ENCODE measurements at places on chromosomes 11 and 22.

- no peak for DNase-seq
Observed at GRCh38 chr11:3198815-3199214, 19.8 kb downstream of the MRGPRG start.

- no peak for DNase-seq
Observed at GRCh38 chr11:1054143-1055108, 17.9 kb upstream of the MUC6 start.

DNA sequence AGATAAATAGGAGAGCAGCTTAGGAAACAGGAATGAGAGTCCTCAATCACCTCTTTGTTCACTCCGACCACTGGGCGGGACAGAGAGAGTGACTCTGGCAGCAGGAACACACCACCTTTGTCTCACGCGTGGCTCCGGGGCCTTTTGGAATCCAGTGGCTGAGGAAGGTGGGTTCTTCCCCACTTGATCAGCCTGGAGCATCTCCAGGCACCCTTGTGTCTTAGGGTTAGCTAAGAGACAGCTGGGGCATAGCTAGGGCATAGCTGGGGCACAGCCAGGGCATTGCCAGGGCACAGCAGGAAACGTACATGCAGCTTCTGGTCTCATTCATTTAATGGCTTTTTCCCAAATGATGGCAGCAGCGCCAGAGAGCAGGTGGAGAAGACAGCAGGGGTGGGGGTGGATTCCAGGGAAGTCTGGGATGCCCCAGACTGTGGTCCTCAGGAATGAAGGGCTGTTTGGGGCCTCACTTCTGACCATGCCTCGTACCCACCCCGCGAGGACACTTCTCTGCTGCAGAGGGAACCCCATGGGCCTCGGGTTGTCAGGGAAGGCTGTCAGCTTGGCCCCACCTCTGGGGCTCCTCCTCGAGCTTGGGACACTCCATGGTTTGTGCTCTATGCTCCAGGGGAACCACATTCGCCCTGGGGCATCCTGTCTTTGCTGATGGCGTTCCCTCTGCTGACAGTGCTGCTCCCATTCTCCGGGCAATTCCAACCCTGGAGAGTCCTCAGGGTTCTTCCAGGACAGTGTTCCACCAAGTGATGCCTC is 30.4 kb upstream of the SHANK2 start:
- no peak for DNase-seq

DNA sequence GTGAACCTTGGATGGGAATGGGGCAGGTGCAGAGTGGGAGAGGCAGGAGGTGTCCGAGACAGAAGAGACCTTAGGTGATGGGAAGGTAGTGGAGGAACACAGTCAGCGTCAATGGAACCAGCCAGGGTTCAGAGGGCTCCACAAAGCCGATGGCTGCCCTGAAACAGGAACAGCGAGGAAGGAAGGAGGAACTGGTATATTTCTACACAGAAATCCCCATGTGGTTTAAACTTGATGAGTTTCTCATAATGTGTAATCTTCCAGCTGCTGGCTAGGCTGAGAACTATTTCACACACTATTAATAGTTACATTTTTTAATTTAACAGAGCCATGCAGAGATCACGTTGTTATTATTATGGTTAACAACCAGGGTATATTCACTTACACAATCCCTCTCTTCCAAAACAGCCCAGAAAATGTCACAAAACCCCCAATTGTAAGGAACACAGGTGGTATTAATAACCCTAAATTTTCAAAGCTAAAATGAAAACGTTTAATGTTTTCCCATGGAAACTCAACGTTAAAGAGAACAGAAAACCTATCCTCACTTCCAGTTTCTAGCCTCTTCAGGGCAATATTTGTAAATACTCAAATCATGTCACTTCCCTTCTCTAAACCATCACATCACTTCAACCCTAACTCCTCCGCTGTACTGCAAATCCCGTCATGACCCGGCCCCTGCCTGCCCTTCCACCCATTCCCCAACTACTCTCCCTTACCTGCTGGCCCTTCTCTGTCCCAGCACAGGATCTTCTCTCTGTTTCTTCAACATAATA is 74.5 kb upstream of the ARFGAP3 start:
- DNase-seq, result no peak

DNA sequence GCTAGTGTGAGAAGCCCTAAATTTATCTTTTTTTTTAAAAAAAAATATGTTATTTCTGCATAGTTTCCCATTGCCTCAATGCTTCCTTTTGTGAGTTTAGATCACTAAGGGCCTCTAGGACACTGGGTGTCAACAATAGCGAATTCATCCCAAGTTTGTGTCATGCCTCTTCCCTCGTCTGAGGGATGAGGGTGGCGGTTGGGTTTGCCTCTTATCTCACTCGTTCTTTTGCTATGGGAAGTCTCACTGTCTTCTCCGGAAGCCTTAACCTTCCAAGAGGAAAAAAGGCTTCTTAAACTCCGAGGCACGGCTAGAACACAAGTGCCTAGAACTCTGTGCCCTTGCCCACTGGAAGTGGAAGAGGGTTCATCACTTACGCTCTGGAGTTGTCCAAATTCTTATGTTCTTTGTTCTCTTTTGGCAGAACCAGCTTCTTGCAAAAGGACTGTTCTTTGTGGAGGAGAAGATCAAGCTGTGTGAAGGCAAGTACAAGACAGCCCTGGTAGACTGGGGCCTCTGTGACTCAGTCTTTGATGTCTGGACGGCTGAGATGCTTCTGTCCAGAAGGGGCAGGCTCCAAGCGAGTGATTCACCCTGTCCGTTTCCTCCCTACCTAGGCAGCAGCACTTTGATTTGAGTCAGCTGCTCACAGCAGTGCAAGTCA is 78.5 kb downstream of the TRAF6 start:
- no peak for DNase-seq

- no peak for DNase-seq
Observed at GRCh38 chr22:46794491-46794890, 32.0 kb downstream of the TBC1D22A start.

DNA sequence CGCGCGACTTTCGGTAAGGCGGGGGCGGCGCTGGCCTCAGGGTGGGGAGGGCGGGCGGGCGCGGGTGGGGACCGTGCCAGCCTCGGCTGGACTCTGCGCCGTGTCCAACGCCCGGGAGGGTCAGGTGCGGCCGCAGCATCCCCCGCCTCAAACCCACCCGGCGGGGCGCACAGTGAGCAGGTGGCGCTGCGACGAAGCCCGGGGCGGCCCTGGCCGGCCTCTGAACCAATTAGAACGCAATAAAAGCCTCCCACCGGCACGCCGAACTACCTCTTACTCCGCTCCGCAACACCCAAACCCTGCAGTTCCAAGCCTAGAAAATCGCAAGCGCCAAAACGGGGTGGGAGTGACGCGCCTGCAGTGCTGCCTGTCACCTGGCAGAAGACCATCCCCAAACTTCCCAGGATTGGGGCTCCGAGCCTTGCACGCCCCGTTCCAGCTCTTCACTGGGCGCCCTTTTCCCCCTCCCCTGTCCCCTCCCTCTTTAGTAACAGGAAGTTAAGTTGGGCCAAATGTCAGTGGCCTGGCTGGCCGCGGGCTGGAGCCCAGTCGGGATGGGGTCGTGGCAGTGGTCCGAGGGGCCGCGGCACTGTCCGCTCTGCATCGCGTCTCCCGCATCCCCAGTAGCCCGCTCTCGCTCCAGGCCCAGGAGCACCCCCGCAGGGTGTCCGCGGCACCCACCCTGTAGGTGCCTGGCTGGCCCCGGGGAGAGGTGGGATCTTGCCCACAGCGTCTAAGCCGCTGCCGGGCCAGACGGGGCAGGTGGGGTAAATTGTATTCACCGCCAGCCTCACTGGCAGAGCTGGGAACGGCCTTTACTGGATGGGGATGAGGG is 541 bp downstream of the MICAL2 start:
- DNase-seq, result no peak

GRCh38 chr11:133605482-133605881 is 73.2 kb upstream of the OPCML start:
- DNase-seq, result no peak

DNA sequence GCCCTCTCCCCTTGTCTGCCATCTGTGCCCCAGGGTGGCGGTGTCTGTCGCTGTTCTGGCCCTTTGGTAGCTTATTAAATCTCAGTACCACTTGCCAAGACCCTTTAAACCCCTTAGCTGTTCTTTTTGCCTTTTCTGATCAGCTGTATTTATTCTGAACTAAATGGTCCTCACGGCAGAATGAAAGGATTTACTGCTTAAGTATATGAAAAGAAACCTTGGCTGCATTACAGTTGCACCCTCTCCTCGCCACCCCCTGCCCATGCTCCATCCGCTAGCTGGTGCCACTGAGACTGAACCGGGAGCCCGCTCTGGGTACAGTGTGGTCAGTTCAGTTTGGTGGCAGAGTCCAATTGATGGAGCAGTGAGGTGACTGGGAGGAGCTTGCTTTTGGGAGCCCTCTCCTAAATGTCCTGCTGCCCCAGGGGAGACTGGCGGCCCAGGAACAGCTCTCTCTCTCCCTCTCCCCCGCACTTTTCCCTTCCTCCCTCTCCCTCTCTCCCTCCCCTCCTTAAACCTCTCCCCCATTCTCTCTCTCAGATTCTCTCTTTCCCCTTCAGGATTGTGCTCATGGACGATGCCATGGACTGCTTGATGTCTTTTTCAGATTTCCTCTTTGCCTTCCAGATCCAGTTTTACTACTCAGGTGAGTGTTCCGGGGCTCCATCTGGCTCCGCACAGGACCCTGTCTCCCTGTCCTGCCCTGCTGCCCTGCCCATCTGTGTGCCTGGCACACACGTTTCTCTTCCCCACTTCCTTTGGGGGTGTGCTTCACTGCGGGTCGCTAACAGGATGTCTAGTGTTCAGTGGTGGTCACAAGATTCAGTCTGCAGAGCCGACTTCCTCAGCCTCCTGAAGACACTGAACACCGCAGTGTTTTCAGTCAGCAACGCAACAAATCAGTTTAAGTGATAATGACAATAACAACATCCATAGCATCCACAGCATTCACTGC is 21.8 kb downstream of the ARFGAP2 start:
- DNase-seq, result no peak

DNA sequence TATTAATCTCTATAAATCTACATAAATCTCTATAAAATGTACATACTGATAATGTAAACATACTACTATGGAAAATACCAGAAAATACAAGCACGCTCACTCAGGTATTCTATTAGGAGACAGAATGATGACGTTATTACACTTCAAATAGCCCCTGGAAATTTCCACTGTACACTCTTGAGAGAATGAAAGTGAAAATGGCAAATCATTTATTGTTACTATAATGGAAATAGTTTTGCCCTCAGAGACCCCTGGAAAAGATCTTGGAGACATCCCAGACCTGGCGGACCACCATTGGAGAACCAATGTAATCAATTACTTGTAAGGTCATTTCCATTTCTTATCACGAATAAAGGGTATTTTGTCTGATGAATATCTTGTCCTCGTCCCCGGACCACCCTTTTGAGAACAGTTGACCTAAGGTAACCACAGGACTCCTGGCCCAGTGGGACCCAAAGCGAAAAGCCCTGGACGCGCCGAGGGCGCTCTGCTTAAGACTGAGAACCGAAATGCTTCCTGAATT is 509 bp upstream of the PRRG4 start:
- no peak for DNase-seq

GRCh38 chr11:130068986-130069658 is 572 bp upstream of the APLP2 start:
- DNase-seq, result peak; percentile 4

All from activated CD4-positive, alpha-beta T cell treated with anti-CD3 and anti-CD28 coated beads for 24 hours (primary cell).